ENCODE measurements at places on chromosomes 16 and 17. TPM values are rescaled to one million over a fixed set of nuclear protein-coding genes. Genes with fewer than 3 reads are reported as not detected.

- no peak for DNase-seq
These were observed 10.8 kb downstream of the LYRM1 start for GRCh38 chr16:20911361-20911760.

DNA sequence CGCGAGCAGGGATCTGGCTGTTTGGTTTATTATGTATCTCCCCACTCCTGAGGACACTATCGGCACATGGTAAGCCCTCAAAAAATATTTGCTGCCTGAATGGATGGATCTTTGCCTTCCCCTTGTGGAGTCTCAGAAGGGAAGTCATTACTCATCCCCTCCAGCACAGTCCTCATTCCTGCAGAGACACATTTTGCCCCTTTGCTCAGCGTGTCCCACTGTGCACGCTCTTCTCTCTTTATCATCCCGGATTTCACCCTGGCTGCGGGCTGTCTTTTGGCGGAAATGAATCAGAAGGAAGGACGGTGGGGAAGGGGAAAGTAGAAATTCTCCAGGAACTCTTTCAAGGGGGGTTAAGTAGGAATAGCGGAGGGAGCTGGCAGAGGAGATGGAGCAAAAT, 125.2 kb upstream of the CDC42EP4 start:
- DNase-seq: no peak

- no peak for DNase-seq
These were observed 526.8 kb upstream of the GOT2 start for GRCh38 chr16:59260892-59261291.

- DNase-seq: no peak
These were observed 19.7 kb downstream of the APPBP2 start for GRCh38 chr17:60506312-60506711.

- no peak for DNase-seq
These were observed 151.1 kb downstream of the ITFG1 start for GRCh38 chr16:47309581-47310312.

GRCh38 chr16:25023556-25023955, 8.4 kb upstream of the ARHGAP17 start:
- DNase-seq: no peak

GRCh38 chr16:70468776-70469525, 14.6 kb downstream of the FCSK start:
- DNase-seq: no peak

DNA sequence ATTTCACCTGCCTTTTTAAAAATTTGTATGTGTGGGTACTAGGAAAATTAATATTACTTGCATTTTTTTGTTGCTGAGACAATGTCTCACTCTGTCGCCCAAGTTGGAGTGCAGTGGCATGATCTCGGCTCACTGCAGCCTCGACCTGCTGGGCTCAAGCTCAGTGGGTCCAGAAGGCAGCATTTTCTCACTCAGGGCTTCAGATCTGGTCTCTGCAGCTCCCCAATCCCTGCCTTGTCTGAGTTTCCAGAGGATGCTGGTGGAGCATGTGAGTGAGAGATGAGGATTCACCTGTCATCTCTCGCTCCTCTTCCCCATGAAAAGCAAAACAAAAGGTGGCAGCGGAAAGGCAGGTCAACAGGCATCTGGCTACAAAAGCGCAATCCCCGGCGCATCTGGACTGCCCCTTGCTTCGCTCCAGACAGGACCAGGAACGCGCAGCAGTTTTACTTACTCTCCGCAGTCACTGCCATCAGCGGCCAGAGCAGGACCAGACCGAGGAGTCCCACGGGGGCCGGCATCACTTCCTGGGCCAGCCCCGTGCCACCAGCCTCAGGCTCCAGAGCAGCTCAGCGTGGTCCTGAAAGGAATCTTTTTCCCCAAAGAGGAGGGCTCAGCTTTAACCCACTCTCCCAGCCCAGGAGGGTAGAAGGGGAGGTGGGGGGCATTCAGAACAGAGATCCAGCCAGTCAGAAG, 59.9 kb downstream of the LITAF start:
- DNase-seq: no peak

DNA sequence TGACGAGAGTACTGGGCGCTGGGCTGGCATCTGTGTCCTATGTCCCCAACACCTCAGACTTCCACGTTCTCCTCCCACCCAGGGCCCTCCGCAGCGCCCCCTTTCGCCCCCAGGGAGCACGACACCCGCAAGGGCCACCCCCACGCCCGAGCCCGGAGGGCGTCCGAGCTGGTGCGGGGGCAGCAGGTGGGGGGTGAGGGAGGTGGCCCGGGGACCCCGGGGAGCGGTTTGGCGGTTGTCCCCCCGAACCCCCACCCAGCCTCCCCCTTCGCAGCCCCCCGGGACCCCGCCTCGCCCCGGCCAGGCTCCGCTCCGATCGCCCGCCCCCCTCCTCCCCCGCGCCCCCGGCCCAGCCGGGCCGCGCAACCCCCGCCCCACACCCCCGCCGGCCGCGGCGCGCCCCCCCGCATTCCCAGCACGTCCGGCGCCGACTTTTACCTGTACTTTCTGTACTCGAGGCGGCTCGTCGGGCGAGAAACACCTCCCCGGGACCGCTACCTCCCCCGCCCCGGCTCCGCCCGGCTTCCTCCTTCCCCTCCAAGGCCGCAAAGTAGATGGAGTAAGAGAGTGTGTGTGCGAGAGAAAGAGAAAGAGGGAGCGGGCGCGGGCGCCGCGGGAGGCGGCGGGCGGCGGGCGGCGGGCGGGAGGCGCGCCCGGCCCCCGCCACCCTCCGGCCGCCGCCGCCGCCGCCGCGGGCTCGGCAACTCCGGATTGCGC, 901 bp downstream of the CDYL2 start:
- DNase-seq: no peak

DNA sequence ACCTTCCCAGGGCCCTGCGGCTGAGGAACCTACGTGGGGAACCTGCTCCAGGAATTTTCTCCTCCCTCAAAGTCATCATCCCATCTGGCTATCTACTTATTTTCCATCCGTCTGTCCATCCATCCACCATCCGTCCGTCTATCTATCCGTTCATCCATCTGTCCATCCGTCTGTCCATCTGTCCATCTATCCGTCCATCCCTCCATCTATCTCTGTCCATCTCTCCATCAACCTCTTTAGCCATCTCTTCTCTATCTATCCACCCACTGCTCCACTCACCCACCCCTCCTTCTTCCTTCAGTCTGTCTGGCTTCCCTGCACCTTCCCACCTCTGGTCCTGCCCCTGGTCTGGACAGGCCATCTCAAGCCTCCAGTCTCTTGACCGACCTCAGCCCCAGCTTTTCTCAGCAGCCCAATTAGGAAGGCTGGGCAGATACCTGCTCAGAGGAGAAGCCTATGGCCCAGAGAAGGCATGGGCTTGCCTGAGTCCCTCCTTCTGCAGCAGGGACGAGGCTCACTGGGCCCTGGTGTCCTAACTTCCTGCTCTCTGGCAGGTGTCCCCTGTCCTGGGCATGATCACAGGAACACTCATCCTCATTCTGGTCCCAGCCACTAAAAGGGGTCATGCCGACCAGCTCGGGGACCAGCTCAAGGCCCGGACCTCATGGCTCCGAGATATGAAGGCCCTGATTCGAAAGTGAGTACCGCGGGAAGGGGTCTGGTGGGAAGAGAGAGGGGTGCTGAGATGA, 23.0 kb downstream of the MYBBP1A start:
- no peak for DNase-seq

- no peak for DNase-seq
These were observed 2.9 kb upstream of the CACNG3 start for GRCh38 chr16:24253192-24253591.

DNA sequence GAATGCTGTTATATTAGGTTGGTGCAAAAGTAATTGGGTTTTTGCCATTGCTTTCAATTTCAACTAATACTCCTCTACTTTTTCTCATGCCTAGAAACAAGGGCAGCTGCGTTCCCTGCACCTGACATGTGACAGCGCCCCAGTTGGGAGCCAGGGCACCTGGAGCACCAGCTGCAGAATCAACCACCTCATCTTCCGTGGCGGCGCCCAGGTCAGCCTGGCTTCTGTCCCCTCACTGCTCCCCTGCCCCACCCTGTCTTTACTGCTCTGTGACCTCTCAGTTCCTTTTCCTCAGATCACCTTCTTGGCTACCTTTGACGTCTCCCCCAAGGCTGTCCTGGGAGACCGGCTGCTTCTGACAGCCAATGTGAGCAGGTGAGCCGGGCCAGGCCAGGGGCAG, 16.4 kb upstream of the ITGAD start:
- DNase-seq: no peak

AARS1 gene
- polyA plus RNA-seq: 60.2 TPM

HGS gene
- 48.1 TPM for polyA plus RNA-seq

RNF222 gene
- polyA plus RNA-seq: not detected
